CD4-positive, alpha-beta T cell treated with Interferon alpha-2 for 1 hour (primary cell): ENCODE measurements at places on chromosomes 16 and 17.
A peak's percentile ranks its signal among the peaks of the same experiment; 100 is the strongest.

- no peak for DNase-seq
Observed at GRCh38 chr17:14432079-14432478, 131.2 kb downstream of the HS3ST3B1 start.

DNA sequence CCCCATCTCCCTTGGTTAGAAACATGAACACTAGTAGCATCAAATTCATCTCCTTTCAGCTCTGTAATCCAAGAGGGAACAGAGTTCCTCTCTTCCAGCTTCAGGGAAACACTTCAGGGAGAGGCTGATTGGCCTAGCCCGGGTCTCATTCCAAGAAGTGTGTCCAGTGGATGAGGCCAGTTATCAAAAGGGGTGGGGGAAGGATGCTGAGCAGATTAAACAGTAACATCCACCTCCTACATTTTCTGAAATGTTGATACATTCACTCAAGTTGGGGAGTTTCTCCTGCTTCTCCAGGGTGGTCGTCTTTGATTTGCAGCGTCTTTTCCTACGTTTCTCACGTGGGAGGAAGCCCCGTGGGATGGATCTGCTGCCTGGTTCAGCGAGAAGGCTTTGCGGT, 62.9 kb upstream of the WSB1 start:
- DNase-seq, result no peak

- no peak for DNase-seq
Observed at GRCh38 chr16:6642271-6642670, 690.4 kb upstream of the RBFOX1 start.

DNA sequence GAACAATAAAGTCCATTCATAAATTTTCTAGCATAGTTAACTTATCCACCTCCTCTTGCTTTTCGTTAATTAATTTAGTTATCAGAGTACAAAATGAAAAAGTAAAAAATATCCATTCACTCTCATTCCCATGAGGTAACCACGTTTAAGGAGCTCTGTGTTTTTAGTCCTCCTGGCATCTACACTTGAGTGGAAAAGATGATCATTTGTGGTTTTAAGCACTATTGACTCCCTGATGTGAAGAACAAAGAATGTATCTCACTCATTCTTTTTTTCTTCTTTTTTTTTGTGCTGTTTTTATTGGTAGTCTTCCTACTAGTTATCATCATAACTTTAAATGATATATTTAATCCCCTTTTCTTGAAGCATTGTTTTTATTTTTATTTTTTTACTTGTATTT, 26.1 kb downstream of the QPRT start:
- no peak for DNase-seq

GRCh38 chr17:55454906-55455474, 33.4 kb upstream of the MMD start:
- no peak for DNase-seq

- DNase-seq, result no peak
Observed at GRCh38 chr16:55532227-55532626, 23.4 kb downstream of the LPCAT2 start.

- no peak for DNase-seq
Observed at GRCh38 chr17:43992641-43993040, 11.8 kb upstream of the NAGS start.

GRCh38 chr17:40358323-40359038, 6.1 kb downstream of the GJD3 start:
- DNase-seq, result peak; percentile 90

GRCh38 chr17:73765824-73766563, 121.7 kb upstream of the SDK2 start:
- DNase-seq, result no peak

- DNase-seq, result no peak
Observed at GRCh38 chr16:82864332-82865040, 237.7 kb downstream of the CDH13 start.

DNA sequence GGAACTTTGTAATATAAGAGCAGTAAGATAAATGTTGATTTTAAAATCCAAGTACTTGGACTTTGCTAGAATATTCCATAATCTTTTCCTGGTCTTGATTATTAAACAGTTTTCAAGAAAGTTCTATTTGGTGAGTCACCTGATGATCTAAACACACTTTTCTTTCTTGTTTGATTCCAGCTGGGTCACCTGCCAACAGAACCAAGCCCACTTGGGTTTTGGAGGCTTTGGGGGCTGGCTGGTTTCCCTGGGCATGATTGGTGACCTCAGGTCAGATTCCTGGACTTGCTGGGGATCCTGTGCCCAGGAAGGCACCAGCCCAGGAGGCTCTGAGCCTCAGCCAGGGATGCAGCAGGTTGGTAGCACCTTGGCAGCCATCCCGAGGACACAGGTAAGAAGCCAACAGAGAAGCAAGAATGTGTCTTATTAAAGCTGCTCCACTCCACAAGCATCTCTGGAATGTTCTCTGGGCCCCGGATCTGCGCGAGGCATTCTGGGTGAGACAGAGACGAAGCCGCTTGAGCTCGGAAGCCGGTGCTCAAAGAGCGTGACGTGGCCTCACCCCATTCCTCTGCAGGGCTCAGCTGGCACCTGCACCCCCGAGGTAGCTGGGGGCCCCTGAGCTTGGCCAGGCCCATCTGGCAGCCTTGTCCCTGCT, 3.1 kb upstream of the TEX19 start:
- DNase-seq, result no peak

DNA sequence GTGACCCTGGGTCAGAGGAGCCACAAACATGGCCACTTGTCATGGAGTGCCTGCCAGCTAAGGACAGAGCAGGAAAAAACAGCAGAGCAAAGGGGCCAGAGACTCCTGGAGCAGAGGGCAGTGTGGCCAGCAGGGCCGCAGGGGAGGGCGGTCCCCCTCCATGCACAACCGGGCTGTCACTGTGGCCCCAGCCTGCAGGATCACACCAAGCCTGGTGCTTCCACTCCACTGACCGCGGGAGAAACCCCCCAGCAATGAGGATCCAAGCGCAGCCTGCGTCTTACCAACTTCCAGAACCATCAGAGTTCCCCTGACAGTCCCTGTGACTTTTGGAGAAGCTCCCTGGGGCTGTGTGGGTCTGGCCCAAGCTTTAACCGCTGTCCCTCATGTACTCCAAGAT, 62.0 kb downstream of the PRMT7 start:
- DNase-seq, result no peak

GRCh38 chr17:77877036-77877435, 81.5 kb upstream of the TNRC6C start:
- peak; percentile 13 for DNase-seq

DNA sequence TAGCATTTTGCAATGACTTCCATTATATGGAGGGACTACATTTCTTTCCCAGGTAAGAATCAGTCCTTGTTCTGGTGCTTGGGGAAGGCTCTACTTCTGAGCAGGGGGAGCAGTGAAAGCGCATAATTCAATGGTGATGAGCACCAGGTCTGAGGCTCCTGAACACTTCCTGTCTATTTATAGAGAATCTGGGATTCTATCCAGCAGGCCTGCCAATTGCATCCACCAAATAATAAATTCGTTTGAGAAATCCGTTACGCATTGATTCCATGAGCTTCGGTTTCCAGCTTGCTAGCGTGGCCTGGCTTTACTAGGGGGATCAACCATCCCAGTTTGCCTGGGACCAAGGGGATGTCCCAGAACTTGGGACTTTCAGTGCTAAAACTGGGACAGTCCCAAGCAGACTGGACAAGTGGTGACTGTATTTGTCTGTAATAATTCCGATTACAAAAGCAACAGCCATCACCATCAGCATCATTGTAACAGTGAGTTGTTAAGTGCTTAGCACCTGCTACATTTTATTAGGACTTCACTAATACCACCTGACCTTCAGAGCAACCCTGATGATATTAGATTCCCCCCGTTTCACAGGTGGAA, 349.9 kb downstream of the MAF start:
- DNase-seq, result no peak

GRCh38 chr16:27453494-27453825, 51.5 kb downstream of the IL21R start:
- DNase-seq, result no peak

DNA sequence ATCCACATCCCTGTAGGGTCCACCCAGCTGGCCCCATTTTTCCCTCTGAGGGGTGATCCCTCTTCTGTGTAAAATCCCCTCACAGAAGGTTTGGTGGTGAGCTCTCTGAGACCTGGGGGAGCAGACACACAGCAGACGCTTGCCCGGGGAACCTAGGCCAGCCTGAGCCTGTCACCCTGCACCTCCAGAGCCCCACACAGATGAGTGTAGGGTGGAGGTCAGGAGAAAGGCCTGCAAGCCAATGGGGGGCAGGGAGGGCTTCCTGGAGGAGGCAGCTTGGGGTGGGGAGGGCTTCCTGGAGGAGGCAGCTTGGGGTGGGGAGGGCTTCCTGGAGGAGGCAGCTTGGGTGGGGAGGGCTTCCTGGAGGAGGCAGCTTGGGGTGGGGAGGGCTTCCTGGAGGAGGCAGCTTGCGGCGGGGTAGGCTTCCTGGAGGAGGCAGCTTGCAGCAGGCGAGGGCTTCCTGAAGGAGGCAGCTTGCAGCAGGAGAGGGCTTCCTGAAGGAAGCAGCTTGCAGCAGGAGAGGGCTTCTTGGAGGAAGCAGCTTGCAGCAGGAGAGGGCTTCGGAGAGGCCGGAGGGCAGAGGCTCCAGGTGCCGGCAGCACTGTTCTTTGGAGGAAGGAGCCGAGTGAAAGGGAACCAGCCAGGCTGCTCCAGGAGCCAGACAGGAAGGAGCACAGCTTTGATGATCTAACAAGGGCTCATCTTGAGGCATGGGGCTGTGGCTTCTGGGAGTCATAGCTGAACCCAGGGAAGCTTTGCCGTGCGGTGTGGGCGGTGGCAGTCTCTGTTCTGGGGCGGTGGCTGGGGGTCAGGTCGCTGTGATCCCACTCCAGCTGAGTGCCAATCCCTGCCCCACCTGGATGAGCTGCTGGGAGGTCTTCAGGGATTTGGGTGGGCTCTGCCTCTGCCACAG, 83.7 kb upstream of the ZNF469 start:
- DNase-seq, result no peak

GRCh38 chr17:66416207-66416940, 114.0 kb downstream of the PRKCA start:
- no peak for DNase-seq

GRCh38 chr17:48544349-48545021, 424 bp downstream of the HOXB2 start:
- DNase-seq, result peak; percentile 51

- no peak for DNase-seq
Observed at GRCh38 chr17:9195411-9195810, 174.1 kb downstream of the NTN1 start.

DNA sequence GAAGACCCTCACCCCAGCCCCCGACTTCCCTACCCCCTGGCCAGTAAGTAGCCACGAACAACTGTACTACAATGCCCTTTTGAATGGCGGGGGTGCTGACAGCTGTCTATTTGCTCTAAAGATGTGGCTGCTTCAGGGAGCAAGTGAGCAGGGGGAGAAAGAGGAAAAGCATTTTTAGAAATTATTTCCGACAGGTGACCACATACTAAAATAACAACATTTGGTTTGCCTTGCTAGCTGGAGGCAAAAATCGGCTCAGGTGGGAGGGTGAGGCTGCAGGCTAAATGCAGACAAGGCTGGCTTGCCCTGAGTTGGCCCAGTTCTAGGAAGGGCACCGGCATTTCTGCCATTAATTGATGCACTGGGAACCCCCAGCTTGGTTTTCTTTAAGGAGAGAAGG, 188.5 kb downstream of the XYLT1 start:
- no peak for DNase-seq
